ENCODE measurements at places on chromosomes 4 and X. TPM values are rescaled to one million over a fixed set of nuclear protein-coding genes. Genes with fewer than 3 reads are reported as not detected.

The TMEM150C gene
- total RNA-seq, result 13.1 TPM

The ZCCHC12 gene
- total RNA-seq, result not detected

The RIPPLY1 gene
- not detected for total RNA-seq

The TMEM47 gene
- 34.7 TPM for total RNA-seq

GRCh38 chr4:112296949-112297880, at the start of gene ALPK1:
Gene ALPK1, plus strand, starts transcription at chr4:112297369.
- peak within 1 kb of the TSS; percentile 31 for H3K4me3 ChIP-seq
- H3K36me3 ChIP-seq, result peaks cover 10% of the 10 kb centered on the region
- no peaks in the 10 kb centered on the region for H3K4me1 ChIP-seq
- DNase-seq, result peak; percentile 48
- H3K27ac ChIP-seq, result peak within 1 kb of the TSS; percentile 78

GRCh38 chrX:38109042-38109898, 102.9 kb downstream of the SYTL5 start:
- DNase-seq, result no peak
- no peaks in the 10 kb centered on the region for H3K27me3 ChIP-seq
- H3K4me3 ChIP-seq, result no peak overlapping the region
- no peak overlapping the region for H3K27ac ChIP-seq

DNA sequence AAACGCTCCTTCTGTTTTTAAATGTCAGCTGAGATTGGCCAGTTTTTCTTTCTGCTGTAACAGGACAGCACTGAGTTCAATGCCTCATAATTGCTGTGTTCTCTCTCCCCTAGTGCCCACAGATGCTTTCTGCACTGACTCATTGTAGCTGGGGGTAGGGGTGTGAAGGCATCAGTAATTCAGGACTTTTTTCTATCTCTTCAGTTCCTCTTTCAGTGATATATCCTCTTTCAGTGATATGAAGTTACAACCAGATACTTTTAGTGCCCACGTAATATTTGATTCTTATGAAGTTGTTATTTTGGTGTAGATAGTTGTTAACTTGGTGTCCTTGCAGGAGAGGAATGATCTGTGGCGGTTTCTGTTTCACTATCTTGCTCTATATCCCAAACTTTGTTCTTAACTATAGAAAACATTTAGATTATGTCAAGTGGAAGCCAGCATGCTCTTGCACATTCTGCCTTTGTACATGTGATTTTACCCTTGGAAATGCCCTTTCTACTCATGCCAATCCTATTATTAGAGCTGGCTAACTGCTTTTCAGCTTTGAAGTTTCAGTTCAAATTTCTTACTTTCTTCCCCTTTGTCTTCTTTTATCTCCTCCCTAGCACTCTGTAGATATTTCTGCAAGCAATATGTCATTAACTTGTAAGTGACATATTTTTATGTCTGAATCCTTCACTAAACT, 1258.4 kb downstream of the FAM133A start:
- H3K4me1 ChIP-seq, result no peaks in the 10 kb centered on the region
- peaks cover 13% of the 10 kb centered on the region for H3K27me3 ChIP-seq
- H3K4me3 ChIP-seq, result no peak overlapping the region
- no peak overlapping the region for H3K27ac ChIP-seq

DNA sequence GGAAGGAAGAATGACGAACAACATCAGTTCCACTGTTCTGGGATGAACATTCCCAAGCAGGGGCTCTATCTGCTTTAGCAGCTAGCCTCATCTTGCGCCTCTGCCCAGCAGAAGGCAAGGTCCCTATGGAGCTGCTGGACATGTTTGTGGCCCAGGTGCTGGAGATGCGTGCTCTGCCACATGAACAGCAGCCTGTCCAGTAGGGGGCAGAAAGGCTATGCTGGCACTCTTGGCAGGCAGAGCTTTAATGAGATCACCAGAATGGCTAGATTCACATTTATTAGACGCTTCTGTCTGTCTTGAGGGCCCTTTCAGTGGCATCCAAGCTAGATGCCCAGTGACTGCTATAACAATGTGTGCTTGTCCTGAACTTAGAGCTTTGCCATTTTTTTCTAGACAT, 1826.0 kb downstream of the STIM2 start:
- no peaks in the 10 kb centered on the region for H3K4me1 ChIP-seq
- H3K4me3 ChIP-seq, result no peak overlapping the region
- no peaks in the 10 kb centered on the region for H3K36me3 ChIP-seq

DNA sequence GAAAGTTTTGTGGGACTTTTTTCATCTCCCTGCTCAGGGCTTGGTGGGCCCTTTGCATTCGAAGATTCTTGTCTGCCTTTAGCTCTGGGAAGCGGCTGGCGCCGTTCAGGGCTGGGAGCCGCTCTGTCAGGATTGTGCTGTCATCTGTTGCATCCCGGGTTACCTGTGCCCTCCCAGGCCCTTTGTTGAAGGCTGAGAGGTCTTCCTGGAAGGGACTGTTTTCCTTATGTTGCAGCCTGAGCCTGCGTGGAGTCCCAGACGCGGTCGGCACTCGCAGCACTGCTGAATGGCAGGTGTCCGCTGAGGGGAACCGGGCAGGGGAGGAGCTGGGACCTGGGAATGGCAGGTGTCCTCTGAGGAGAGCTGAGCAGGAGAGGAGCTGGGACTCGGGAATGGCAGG, 15.9 kb downstream of the RGS12 start:
- no peaks in the 10 kb centered on the region for H3K27me3 ChIP-seq
- peaks cover 40% of the 10 kb centered on the region for H3K4me1 ChIP-seq
- H3K27ac ChIP-seq, result no peak overlapping the region
- no peak overlapping the region for H3K4me3 ChIP-seq

GRCh38 chr4:43399726-43400125, 507.2 kb downstream of the GRXCR1 start:
- H3K4me1 ChIP-seq, result no peaks in the 10 kb centered on the region
- no peak for DNase-seq
- no peak overlapping the region for H3K4me3 ChIP-seq
- no peaks in the 10 kb centered on the region for H3K36me3 ChIP-seq
- H3K27ac ChIP-seq, result no peak overlapping the region

DNA sequence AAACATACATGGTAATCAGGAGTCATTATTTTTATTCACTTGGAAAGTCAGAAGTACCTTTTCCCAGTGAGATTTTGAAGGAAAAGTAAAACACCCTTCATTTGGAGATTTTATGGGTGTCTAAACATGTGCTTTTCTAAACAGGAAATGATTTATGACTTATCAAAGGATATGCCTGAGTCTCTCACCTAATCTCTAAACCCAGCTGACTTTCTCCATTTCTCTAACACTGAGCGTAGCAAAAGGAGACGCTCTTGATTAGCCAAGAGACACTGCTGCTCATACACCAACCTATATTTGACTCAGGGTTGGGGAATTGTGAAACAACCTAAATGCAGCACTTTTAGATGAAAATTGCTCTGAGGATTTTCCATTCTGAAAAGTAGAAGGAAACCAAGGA, 468.5 kb upstream of the FTHL17 start:
- H3K4me3 ChIP-seq, result no peak overlapping the region
- no peaks in the 10 kb centered on the region for H3K4me1 ChIP-seq
- H3K36me3 ChIP-seq, result no peaks in the 10 kb centered on the region
- no peaks in the 10 kb centered on the region for H3K27me3 ChIP-seq
- H3K27ac ChIP-seq, result no peak overlapping the region

GRCh38 chr4:8128100-8128856, 30.3 kb downstream of the ABLIM2 start:
- H3K4me1 ChIP-seq, result no peaks in the 10 kb centered on the region
- DNase-seq, result no peak
- H3K36me3 ChIP-seq, result no peaks in the 10 kb centered on the region
- H3K27ac ChIP-seq, result no peak overlapping the region

GRCh38 chr4:125313497-125313896, 1.3 kb upstream of the FAT4 start:
- H3K4me3 ChIP-seq, result no peak overlapping the region
- no peak overlapping the region for H3K27ac ChIP-seq
- H3K36me3 ChIP-seq, result no peaks in the 10 kb centered on the region
- H3K4me1 ChIP-seq, result peaks cover 21% of the 10 kb centered on the region

DNA sequence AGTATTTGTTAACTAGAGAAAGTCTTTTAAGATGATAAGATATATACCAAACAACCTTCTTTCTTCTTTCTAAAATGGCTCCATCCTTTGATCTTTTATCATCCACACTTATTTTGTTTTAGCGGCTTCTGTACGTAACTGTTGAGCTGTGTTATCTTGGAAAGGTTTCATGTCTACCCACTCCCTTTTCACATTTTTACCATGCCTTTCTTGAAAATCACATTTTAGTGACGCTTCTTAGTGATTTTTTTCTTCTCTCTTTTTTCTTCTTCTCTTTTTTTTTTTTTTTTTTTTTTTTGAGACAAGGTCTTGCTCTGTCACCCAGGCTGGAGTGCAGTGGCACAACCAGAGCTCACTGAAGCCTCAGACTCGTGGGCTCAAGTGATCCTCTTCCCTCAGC, 135.1 kb downstream of the CHIC2 start:
- no peaks in the 10 kb centered on the region for H3K27me3 ChIP-seq
- H3K4me3 ChIP-seq, result no peak overlapping the region
- no peaks in the 10 kb centered on the region for H3K36me3 ChIP-seq
- no peak for DNase-seq
- H3K4me1 ChIP-seq, result no peaks in the 10 kb centered on the region
- H3K27ac ChIP-seq, result no peak overlapping the region

DNA sequence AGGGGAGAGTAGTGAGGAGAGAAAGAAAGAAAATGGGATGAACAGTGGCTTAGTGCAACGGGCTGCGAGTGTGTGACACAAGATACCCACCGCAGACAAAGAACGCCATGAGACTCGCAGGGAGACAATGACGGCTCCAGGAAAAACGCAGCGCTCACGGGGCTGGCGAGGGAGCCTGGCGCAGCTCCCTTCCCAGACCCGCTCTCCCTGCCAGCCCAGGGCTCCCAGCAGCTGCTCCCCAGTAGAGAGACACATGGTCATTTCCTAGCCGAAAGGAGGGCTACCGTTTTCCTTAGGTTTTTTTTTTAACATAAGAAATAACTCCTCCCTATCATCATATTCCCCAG, 149.5 kb downstream of the MAML3 start:
- no peaks in the 10 kb centered on the region for H3K36me3 ChIP-seq
- H3K27ac ChIP-seq, result no peak overlapping the region
- no peaks in the 10 kb centered on the region for H3K27me3 ChIP-seq
- H3K4me3 ChIP-seq, result peak overlapping the region; percentile 48

GRCh38 chr4:153684182-153684970, at the start of gene TLR2:
Gene TLR2, plus strand, starts transcription at chr4:153684280. Its CDS starts 18,628 bp downstream, at chr4:153702908.
- no peaks in the 10 kb centered on the region for H3K36me3 ChIP-seq
- peak within 1 kb of the TSS; percentile 67 for H3K27ac ChIP-seq
- peak within 1 kb of the TSS; percentile 66 for H3K4me3 ChIP-seq
- H3K4me1 ChIP-seq, result no peaks in the 10 kb centered on the region

- no peak overlapping the region for H3K4me3 ChIP-seq
- H3K36me3 ChIP-seq, result no peaks in the 10 kb centered on the region
- DNase-seq, result peak; percentile 37
Measured at GRCh38 chrX:103211012-103211715, 3.7 kb upstream of the BEX4 start.

DNA sequence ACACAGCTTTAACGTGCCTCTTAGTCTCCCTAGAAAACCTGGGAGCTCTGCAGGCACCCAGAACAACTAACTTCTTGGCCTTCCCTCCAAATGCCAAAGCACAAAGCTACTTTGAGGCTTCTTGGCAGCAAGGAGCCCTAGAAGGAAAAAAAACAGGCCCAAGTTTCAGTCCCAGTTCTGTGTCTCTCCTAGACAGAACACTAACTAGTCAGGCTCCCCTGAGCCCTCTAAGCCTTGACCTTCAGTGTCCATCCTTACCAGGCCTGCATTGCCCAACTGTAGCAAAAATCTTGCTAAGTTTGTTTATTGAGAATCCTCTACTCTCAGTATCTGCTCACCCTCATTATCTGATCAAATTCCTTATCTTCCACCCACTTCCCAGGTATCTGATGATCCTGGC, 79.2 kb downstream of the PAPSS1 start:
- H3K27ac ChIP-seq, result no peak overlapping the region
- peaks cover 8% of the 10 kb centered on the region for H3K4me1 ChIP-seq
- no peak for DNase-seq
- no peak overlapping the region for H3K4me3 ChIP-seq
- peaks cover 7% of the 10 kb centered on the region for H3K36me3 ChIP-seq
- no peaks in the 10 kb centered on the region for H3K27me3 ChIP-seq

- H3K36me3 ChIP-seq, result no peaks in the 10 kb centered on the region
- no peaks in the 10 kb centered on the region for H3K4me1 ChIP-seq
- H3K27me3 ChIP-seq, result peaks cover 58% of the 10 kb centered on the region
- no peak for DNase-seq
Measured at GRCh38 chr4:8585721-8586212, 5.6 kb downstream of the GPR78 start.

DNA sequence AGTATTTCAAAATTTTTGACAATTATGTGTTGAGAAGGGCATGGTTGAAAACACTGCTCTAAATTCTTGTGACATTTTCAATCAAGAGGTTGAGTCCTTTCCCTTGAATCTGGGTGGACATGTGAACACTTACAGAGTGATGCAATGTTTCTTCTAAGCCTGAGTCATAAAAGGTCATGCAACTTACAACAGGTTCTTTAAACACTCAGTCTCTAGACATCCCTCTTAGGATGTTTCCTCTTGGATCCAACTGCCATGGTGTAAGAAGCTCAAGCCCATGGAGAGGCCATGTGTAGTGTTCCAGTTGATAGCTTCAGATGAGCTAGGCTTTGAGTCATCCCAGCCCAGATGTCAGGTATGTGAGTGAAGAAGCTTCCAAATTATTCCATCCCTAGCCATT, 232.2 kb upstream of the MAOA start:
- no peak overlapping the region for H3K4me3 ChIP-seq
- no peak for DNase-seq
- H3K36me3 ChIP-seq, result no peaks in the 10 kb centered on the region
- H3K27me3 ChIP-seq, result no peaks in the 10 kb centered on the region
- H3K27ac ChIP-seq, result no peak overlapping the region

GRCh38 chrX:119648421-119648775, 42.2 kb upstream of the NKRF start:
- no peak overlapping the region for H3K4me3 ChIP-seq
- H3K27ac ChIP-seq, result no peak overlapping the region
- DNase-seq, result no peak
- H3K27me3 ChIP-seq, result no peaks in the 10 kb centered on the region
- no peaks in the 10 kb centered on the region for H3K4me1 ChIP-seq

- no peak overlapping the region for H3K4me3 ChIP-seq
- no peaks in the 10 kb centered on the region for H3K27me3 ChIP-seq
- DNase-seq, result no peak
- H3K27ac ChIP-seq, result no peak overlapping the region
- no peaks in the 10 kb centered on the region for H3K36me3 ChIP-seq
Measured at GRCh38 chr4:53551281-53551864, 39.9 kb downstream of the LNX1 start.

- no peaks in the 10 kb centered on the region for H3K4me1 ChIP-seq
- H3K27ac ChIP-seq, result no peak overlapping the region
- no peak for DNase-seq
- H3K27me3 ChIP-seq, result no peaks in the 10 kb centered on the region
- no peaks in the 10 kb centered on the region for H3K36me3 ChIP-seq
Measured at GRCh38 chr4:124079174-124079780, 633.3 kb downstream of the ANKRD50 start.

- H3K27me3 ChIP-seq, result no peaks in the 10 kb centered on the region
- no peak overlapping the region for H3K4me3 ChIP-seq
- H3K36me3 ChIP-seq, result no peaks in the 10 kb centered on the region
- H3K4me1 ChIP-seq, result peaks cover 41% of the 10 kb centered on the region
- peak; percentile 3 for DNase-seq
Measured at GRCh38 chr4:788636-789297, 37.2 kb downstream of the CPLX1 start.

Data from tibial nerve (tissue), 4 donors.